Cortex of kidney (tissue), 1 donor: ENCODE measurements at places on chromosomes 1 and 21.

DNA sequence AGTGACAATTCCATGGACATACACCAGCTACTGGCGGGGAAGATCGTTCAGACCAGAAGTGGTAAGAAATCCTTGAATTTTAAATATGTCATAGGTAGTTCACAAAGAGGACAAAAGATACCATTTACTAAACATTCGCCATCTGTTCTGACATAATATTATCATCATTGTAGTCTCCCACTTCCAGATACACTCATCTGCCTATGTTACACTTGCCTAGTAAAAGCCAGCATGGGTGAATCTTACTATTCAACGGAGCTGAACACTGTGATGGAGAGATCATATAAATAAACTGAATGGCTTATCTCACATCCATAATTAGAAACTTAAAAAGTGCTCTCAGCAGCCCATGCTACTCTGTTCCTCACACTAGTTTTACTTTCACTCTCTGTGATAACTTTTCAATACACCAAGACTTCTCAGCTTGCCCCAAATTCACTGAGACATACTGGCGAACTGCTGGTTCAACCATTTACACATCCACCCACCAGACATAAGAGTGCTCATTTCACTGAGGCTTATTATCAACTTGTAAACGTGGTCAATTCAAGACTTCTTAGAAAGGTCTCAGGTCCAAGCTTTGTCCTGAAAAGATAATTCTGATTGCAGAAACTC lies 463 bp upstream of the PRRC2C start:
- DNase-seq, result no peak

- no peak for DNase-seq
Measured at GRCh38 chr1:201141418-201141817, 12.9 kb downstream of the TMEM9 start.

DNA sequence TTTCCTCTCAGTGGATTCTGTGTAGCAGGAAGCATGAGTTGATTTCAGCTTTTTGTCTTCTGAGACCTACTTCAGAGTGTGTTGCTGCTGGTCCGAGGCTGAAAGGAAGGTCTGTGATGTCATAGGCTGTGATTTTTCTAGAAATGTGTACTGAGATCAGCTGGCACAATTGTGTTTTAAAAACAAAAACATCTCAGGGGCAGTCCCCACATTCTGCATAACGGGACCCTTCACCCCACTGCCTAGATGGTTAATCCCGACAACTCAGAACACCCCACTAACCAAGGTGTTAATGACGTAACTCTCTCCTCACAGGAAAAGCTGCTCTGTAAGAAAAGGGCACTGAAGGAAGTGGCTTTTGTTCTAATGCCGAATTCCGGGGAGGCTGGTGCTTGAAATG lies 59.8 kb upstream of the PPP2R5A start:
- DNase-seq, result no peak

DNA sequence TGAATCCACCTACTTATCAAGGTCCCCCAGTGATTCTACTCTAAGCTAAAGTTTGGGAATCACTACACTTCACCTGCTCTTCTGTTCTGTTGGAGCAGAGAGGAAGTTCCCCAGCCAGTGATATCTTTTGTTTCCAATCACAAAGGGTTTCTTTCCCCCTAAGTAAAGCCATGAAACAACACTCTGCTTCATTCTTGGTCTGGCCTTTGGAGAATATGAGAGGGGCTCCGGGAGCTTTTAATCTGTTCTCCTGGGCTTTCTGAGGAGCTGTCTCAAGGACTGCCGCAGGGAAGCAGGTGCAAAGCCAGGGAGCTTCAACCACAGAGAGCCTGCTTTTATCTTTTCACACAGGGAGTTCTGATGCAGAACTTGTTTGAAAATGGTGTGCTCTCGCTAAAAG lies 10.1 kb upstream of the SLAMF9 start:
- no peak for DNase-seq

DNA sequence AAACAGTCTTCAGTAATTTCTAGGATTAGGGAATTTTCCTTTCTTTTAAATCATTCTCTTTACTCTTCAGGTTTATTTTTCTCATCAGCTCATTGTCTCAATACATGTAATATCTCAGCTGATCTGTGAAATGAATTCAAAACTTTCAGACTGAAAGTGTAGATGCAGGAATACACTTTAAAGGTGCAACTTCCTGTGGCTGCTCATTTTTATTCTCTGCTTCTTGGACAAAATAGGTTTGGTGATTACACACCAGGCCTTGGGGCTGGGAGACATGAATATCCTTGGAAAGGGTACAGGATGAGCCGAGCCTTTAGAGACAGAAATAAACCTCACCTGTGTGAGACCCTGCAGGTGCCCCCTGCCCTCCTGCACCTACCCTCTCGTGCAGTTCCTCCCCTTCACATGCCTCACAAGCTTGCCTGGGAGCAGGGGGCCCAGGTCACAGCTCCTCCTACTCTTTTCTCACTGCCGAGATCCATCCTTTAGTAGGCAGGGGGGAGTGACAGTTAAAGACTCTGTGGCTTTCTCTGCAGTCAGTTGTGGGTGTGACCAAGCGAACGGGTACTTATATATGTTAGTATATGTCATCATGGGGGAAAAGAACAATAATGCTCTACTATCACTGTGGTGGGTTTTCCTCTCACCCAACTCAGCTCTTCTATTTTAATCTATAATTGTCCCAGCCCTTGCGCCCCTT lies 23.6 kb downstream of the XCL2 start:
- no peak for DNase-seq

DNA sequence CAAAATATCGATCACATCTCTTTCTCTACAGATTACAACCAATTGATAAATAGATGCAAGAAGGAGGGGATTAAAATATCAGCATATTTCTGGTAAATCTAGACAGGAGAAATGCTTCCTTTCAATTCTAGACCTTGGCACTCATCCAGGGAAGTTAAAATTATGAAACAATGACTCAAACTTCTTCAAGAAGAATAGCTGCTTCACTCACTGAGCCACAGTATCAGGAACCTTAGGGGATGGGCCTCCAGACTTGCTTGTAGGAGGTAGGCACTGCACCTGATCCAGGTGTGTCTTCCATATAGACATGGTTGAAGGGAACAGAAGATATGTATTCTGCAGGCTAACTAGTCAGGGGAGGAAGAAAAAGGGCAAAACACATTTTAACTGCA lies 9.8 kb downstream of the SLAMF7 start:
- DNase-seq, result no peak

GRCh38 chr1:94067196-94067595 lies 53.8 kb downstream of the ABCA4 start:
- no peak for DNase-seq

DNA sequence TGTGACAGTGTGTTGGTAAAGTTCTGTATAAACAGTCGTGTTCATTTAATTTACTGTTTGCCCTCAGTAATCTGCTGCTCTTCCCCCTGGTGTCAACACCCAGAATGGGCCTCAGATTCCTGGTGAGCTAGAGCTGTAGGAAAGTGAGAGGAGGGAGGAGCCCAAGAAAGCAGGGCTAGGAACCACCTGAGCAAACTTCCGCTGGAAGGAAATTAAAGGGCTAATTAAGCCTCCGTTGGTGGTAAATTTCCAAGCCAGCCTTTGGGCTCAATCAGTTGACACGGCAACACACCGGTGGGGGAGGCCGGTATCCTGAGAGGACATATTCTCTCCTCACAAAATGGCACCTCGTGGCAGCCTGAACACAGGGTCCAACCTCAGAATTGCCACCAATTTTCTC lies 32.9 kb downstream of the RAB3B start:
- no peak for DNase-seq

DNA sequence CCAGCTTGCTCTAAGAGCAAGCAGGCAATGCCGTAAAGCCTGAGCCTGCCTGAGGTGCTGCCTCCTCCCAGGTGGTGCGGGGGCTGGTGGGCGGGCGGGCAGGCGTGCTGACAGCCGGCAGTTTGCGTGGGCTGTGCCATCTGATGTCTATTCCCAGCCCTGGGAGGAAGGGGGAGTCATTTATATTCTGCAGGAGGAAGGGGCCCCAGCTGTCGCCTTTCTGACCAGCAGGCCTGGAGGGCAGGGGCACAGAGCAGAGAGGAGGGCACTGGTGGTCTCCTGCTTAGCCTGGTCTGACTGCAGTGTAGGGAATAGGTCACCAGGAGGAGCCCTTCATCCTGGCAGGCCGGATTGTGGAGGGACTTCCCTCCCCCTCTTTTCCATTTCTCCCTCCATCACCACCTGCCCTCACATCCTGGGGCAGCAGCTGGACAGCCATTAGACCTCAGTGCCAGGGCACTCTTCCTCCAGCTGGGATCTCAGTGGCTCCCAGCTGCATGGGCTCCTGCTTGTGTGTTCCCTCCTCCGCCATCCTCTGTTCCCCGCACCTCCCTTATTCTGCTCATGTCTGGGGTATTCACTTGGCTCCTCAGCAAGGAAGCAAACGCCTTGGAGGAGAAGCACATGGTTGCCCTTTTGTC lies 4.4 kb downstream of the CYB561D1 start:
- DNase-seq, result no peak

DNA sequence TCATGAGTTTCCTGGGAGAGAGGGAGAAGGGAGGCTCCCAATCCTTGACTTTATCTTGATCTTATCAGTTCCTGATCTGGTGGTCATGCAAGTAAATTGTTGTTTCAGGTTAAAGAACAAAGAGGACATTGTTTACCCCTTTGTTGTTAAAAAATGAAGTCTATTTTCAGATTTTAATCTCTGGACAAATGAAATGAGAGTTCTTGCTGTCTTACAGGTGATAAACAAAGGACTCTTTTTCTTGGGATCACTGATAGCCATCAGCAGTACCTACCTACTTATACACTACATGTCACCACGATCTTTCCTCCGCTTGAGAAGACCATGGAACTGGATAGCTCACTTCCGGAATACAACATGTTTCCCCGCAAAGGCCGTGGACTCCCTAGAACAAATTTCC lies 48.4 kb downstream of the CHML start:
- no peak for DNase-seq

- DNase-seq, result no peak
Measured at GRCh38 chr1:173318788-173319187, 111.7 kb upstream of the TNFSF4 start.

DNA sequence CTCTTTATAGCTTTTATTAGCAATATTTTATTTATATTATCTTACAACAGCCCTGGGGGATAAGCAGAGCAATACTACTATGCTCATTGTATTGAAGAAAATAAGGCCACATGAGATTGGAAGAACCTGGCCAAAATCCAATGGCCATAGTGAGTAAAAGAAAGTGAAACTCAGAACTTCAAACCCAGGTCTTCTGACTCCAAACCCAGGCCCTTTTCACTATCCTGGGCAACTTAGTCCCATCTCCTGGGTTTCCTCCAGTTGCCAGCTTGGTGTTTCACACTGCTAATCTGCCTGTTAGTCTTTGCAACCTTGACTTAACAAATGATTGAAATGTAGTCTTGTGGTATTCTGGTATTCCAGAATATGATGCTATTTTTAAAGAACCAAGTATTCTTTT lies 22.4 kb upstream of the EXO1 start:
- DNase-seq, result no peak

DNA sequence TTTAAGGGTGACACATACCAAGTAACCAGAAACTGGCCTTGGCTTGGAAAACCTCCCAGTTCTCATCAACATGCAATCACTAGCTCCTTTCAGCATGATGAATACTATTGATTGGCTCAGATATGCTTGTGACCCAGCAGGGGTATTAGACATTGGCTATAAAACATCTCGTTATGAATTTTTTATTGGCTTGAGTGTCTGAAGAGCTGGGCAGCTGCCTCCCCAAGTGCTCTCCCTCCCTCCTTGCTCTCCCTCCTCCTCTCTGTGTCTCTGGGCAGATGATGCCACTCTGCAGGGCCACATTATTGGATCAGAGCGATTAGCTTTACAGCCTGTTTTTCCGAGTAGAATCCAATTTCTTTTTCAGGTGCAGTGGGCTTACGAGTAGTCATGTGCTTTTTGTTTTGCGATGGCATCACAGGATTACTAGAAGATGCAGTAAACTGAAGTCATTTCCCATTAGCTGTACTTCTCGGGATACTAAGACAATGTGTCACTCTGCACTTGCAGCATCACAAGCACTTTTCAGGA lies 79.3 kb upstream of the ATF3 start:
- DNase-seq, result no peak

GRCh38 chr1:110436635-110437034 lies 14.3 kb upstream of the PROK1 start:
- DNase-seq, result no peak

DNA sequence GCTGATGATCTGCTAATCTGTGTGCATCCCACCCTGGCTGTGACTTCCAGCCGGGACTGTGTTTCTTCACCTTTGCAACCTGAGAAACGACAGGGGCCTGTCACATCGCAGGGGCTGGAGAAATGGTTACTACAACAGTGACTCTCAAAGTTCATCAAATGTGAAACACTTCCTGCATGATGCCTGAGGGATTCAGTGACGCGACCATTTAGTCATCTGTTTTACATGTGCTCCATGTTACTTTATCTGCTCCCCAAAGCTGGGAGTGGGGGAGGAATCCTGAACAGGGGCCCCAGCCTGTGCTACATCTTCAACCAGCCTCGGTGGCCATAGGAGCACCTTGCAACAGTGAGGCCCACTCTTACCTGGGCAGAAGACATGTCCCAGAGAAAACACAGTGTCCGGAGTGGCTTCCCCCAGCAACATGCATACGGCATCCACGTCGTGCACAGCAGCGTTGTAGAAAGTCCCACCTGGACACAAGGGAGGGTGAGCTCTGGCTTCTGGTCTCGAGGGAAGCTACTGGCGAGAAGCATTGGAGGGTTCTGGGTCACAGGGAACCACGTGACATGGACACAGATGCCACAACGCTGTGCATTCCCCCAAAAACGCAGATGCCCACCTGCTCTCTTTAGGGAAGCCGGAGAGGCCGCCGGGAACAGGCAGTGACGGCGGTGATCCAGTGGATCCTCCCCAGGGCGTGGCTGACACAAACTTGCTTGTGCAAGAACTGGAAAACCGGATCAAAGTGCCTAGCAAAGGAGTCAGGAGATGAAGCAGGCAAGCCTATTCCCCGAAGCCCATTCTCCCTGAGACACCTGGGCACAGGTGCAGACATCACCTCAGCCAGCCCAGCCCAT lies 9.6 kb upstream of the CCDC27 start:
- no peak for DNase-seq

DNA sequence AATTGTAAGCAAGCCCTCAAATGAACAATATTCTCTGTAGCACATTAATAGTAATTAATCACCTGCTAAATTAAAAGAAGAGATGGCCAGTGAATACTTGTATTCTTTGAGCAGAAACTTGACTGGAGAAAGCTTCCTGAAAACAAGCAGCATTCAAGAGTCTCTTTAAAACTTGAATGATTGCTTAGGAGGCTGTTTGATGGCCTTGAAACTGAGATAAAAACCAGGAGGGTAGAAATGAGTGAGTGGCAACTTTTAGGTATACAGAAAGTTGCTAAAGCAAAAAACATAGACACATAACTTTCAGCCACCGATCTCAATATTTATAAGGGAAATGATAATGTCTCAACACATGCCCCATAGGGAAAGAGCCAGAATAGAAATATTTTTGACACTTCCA lies 234.8 kb upstream of the FMN2 start:
- DNase-seq, result no peak

GRCh38 chr1:44020464-44020863 lies 10.8 kb downstream of the SLC6A9 start:
- DNase-seq, result no peak

GRCh38 chr1:160097151-160097910 lies 1.1 kb downstream of the IGSF8 start:
- DNase-seq, result no peak
